Stimulated activated CD8-positive, alpha-beta memory T cell treated with anti-CD3 and anti-CD28 coated beads, Interleukin-15, amount 100 ng/mL, for 1 hour (primary cell): ENCODE measurements at places on chromosomes 16 and 17.

GRCh38 chr17:27573548-27573947, 57.4 kb upstream of the LGALS9 start:
- DNase-seq = no peak

DNA sequence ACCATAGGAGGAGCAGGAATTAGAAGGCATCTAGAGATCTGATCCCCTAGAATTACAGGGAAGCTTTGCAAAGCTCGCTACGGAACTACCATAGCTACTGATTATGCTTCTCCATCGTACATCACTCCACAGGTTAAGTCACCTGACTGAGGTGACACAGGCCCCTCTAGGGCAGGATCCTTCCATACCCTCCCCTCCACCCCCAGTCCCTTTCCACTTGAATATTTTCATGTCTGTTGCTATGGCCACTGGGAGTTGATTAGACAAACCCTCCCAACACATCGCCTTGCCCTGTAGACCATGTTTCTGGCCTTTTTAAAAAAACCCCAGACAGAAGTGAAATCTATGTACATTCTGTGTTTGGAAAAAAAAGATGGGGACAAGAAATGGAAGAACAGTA, 287.1 kb downstream of the SOX9 start:
- DNase-seq = no peak

- DNase-seq = no peak
These were observed 12.2 kb downstream of the EVPL start for GRCh38 chr17:76014925-76015261.

DNA sequence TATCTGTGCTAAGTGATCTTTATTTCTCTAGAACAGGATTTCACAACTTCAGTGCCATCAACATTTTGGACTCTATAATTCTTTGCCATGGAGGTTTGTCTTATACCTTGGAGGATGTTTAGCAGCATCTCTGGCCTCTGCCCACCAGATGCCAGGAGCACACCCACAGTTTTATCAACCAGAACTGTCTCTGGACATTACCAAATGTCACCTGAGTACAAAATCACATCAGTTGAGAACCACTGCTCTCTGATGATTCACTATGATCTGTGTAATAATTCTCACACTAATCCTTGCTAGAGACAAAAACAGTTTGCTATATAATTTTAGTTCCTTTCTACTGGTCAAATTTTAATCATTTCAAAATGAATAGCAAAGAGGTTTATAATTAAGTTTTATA, 102.8 kb upstream of the AMZ2 start:
- no peak for DNase-seq

DNA sequence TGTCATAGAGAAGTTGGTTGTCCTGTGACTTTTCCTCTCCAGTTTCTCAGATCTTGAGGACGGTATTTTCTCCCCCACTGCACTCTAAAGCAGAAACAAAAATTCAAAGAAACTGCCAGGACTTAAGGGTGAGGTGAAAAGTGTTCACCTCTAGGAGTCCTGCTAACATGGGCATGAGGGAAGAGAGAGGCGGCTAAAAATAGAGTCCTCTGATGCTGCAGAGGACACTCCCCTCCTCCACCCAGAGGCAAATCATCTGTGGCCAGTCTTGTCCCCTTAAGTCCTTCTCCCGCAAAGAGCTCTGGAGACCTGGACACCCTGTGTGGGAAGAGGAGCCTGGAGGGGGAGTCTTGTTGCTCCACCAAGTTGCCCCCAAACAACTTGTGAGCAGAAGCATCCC, 4.7 kb upstream of the DDX19A start:
- DNase-seq = no peak

DNA sequence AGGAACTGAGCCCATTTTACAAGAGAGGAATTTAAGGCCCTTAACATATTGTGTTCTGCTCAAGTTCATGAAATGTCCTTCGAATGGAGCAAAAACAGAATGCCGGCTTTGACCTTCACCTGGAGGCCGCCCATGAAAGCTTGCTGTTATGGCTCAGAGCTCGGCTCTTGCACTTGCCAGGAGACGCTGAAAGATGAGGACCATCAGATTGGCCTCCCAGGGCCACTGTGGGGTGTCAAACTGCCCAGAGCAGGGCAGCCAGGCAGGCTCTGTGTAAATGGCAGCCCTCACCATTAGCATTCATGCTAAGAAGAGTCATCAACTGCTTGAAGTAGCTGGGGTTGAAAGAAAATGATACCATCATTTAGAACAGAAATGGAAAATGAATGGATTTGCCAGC, 39.3 kb downstream of the IL21R start:
- no peak for DNase-seq

GRCh38 chr17:73308017-73308823, 3.6 kb downstream of the CDC42EP4 start:
- DNase-seq = no peak

GRCh38 chr16:47719713-47720112, 258.6 kb downstream of the PHKB start:
- DNase-seq = no peak

DNA sequence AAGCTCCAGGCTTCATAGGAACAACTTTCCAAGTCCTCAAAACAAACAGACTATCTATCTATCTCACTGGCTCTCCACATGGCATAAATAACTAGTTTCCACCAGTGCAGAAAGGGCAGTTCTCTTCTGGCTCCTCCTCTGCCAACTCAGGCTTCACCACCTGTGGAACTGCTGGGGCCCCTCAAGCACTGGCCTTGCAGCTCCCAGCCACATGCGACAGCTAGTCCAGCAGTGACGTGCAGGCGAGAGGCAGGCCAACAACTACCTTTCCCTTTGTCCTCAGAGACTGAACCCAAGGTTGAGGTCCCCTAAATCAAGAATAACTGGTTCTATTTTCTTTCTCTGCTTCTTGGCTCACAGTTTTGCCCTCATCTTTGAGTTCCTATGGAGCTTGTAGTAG, 137.6 kb downstream of the AATF start:
- DNase-seq = no peak

DNA sequence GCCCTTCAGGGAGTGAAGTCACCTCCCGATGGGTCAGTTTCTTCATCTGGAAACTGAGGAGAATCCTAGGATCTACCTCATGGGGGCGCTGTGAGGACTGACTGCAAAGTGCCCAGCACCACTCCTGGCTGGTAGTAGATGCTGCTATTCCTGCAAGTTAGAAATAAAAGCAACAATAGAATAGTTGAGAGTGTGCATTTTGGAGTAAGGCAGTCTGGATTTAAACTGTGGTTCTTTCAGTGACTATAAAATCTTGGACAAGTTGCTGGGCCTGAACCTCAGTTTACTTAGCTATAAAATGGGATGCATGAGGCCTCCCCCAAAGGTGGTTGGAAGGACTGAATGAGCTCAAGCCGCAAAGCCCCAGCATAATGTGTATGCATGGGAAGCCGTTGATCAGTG, 70.6 kb downstream of the CYB5B start:
- DNase-seq = no peak

DNA sequence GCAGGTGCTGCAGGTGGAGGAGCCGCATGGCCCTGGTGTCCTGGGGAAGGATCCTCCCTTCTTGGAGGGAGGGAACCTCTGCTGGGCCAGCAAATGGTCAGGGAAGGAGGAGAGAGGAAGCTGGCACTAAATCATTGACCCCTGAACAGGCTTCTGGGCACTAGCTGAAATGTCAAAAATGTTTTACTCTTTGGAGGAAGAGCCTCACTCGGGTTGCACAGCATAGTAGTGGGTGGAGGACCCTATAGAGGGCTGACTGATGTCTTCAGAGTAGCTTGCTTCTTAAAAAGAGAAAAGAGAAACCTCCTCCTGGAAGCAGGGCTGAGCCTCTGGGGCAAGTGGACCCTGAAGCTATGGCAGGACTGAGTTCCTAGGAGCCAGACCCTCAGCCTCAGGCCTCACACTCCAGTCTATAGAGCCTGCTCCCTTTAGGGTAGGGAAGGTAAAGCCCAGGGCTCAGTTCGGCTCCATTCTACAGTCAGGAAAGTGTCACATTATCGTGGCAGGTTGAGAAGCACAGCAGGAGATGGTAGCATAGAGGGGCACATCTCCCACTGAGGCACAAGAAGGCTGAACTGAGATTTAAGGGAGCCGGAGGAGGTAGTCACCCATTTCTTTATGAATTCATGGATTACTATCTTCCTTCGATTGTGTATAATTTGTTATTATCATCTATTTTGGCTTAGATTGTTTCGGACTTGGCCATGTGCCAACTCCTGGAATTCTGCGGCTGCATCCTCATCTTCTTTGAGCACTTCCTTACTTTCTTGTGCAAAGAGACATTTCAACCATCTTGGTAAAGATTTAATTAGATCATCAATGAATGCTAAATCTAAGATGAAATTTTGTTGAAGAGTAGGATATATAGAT, 7.3 kb upstream of the CUEDC1 start:
- no peak for DNase-seq

- DNase-seq = no peak
These were observed 47.2 kb upstream of the GSE1 start for GRCh38 chr16:85565801-85566526.

- DNase-seq = no peak
These were observed 38.0 kb downstream of the AXIN2 start for GRCh38 chr17:65523411-65523810.

- no peak for DNase-seq
These were observed 317.7 kb upstream of the HSBP1 start for GRCh38 chr16:83490073-83490472.

GRCh38 chr16:20853981-20854620, 46.1 kb downstream of the DCUN1D3 start:
- no peak for DNase-seq

DNA sequence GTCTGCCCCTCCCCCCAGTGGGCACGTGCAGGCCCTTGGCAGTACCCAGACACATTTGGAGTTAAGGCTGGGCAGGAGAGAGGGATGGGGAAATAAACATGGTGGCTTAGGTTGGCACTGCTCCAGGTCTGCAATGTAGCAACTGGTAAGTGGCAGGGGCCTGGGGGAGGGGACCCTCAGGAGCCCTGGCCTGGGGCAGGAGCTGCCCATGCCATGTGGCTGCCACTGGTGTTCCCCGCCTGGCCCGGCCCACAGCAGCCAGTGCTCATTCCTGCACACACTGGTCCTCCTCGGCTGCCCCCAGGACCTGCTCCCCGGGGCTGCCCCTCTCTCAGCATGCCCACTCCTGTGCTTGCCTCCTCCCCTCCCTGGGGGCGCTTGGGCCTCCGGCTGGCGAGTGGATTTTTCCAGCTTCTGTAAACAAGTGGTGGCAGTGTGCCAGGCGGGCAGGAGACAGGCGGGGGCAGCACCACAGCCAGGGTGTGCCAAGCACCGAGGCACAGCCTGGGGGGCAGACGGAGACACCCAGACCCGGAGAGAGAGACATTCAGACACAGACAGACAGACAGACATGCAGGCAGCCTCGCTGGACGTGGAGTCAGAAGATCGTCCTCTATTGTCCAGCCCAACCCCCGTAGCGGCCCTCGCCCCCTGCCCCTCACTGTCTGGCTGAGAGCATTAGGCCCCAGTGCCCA, 9.4 kb downstream of the THRA start:
- no peak for DNase-seq

GRCh38 chr16:70678898-70679670, 6.8 kb downstream of the MTSS2 start:
- DNase-seq = no peak

- no peak for DNase-seq
These were observed 53.4 kb downstream of the MEOX1 start for GRCh38 chr17:43608313-43608712.

GRCh38 chr16:30557707-30557956, 542 bp downstream of the ZNF764 start:
- no peak for DNase-seq

- no peak for DNase-seq
These were observed 96.3 kb downstream of the TMEM114 start for GRCh38 chr16:8493972-8494371.

GRCh38 chr17:28926786-28927185, 23.9 kb upstream of the DHRS13 start:
- no peak for DNase-seq

DNA sequence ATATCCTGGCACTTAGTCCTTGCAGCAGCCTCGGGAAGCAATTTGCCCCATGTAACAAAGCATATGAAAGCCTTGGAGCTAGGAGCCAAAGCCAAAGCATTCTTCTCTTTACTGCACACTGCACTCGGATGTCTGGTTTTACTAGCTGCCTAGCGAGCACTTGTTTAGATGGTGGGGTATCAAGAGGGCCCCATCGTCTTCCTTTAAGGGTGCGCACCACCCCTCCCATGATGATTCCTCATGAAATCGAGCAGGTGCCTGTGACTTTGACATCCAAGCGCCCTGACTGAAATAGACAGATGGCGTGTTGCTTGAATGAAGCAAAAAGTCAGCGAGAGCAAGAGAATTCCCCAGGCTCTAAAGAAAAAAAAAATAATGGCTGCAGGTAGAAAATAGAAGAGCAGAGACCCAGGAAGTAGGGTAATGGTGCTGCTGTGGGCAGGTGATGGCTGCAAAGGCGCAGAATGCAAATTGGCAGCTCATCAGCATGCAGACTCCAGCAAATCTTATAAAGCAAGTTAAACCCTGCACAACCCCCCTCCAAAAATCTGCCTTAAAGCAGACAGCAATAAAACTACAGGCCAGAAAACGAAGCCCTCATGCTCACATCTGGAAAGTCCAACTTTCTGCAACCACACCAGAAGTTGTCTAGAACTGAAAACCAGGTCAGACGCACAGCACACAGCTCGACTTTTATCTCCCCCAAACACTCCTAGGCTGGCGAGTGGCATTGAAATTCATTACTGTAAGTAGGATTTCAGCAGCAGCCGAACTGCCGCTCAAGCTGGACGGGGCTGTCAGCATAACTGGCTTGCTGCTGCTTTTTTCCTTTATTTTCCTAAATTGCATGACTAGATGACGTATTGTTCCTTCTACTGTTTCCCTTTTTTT, 384.3 kb downstream of the RBFOX1 start:
- DNase-seq = no peak

DNA sequence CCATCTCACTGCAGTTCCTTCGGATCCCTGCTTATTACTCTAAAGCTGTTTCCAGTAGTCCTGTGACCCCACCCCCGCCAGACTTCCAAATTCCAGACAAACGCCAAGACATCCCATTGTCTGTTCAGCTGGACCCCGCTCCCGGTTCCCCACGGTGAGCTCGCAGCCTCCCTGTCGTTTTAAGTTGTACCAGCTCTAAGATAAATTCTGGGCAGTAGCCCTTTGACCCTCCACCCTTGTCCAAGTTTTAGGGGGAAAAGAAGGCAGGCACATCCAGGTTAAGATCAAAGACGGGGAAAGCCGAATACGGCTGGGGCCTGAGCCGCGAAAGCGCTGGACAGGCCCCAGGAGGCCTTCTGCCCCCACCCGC, 589 bp downstream of the ARL6IP1 start:
- no peak for DNase-seq

GRCh38 chr16:55379876-55380390, 55.9 kb downstream of the IRX6 start:
- no peak for DNase-seq

DNA sequence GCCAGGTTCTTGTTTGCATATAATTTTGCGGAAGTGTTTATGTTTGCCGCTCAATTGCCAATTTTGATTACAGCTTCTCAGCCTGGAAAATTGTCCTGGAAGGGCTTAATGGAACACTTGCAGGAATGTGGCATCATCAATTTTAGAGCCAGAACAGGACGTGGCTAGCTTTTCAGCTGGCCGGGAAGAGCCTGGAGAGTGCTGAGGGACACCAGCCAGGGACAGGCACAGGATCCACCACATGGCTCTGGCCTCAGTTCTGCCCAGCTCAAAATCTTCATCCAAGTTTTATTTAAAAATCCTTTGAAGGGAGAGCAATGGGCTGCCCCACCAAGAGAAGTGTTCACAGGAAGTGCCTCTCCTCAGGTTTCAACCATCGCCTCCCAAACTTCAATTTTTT, 287.2 kb upstream of the HSBP1 start:
- no peak for DNase-seq
